ENCODE measurements at places on chromosomes 3 and 15. TPM values are rescaled to one million over a fixed set of nuclear protein-coding genes. Genes with fewer than 3 reads are reported as not detected.

DNA sequence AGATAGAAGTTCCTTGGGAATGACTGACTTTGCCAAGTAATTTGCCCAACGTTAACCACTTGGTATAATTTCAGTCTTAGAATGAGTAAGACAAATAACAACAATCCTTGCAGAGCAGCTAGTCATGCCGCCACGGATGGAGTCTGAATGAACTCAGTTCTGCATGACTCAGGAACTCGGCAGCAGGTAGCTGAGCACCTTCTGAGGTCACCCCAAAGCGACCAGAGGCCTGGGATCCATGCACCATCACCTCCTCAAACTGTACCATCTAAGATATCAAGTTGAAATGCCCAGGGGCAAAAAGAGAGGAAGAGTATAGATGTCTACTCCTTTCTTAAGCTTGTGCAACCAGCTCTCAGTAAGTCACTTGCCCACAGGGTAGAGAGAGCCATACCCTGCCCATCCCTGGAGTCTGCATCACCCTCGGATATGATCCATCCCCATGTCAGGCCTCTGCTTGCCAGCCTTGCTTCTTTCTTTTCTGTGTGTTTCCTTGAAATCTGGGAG, 8.5 kb upstream of the CDCP1 start:
- no peak for DNase-seq

- DNase-seq, result no peak
Measured at GRCh38 chr15:78915341-78916087, 29.3 kb downstream of the CTSH start.

DNA sequence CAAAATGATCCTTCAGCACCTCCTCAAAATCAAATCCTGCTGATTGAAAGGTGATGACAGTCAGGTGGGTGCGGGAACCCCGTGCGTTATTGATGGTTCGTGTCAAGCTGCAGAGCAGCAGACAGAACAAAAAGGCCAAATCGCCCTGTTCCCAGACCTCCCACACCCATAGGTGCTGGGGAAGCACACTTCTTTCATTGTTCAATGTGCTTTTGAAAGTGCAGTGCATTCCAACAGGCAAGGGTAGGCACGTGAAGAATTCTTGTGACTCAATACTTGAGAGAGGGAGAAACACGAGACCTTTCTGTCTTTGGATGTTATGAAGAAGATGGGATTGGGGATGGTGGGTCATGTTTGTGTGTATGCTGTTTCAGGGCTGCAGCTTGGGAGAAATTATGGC, 514.0 kb downstream of the MCTP2 start:
- DNase-seq, result no peak

DNA sequence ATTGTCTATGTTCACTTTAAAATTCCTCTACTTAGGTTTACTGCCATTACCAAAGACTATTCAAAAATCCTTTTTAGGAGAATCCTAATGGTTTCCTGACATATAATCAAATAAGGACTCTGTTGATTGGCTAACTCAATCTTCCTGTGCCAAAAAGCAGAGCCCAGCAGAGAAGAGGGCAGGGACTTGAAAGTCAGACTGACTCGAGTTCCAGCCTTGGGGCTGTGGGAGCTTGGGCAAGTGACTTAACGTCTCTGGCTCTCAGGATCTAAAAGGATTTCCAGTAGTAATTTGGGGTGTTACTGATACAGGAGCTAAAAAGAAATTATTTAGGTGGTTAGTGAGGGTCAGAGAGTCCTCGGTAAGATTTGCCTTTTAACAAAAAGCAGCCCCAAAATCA, 10.9 kb downstream of the CCR5 start:
- no peak for DNase-seq

DNA sequence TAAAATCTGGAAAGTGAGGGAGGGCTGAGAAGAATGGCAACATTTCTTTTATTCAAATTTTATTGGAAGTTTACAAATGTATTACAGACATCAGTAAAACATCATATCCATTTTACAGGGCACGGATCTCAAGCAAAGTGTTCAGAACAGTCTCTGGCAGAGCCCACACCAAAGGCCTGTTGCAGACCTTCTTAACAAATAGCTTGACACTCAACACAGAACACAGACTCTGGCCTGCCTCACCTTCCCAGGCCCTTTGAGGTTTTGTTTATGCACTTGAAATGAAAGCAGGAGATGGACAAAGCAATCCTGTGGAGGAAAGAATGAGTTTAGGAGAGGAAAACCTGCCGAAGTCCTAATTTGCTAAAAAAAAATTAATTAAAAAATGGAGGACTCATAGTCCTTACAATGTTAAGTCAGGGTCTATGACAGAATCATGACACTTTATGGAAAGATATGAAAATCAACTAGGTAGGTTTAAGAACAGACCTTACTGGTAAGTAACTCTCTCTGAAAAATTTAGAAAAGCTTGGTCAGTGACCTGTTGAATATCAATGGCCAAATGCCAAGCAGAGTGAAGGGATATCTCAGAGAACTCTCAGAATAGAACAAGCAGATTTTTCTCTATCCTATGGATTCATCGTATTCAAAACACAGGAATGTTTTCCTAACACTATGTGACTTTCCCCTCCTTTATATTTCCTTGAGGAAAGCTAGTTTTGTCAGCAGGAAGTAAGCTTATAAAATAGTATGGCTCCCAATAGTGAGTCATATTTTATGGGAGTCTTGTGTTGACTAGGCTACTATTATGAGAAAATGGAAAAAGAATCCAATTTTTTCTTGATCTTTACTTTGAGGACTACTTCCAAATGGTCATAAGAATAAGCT, 70.8 kb upstream of the PSMD6 start:
- DNase-seq, result no peak

- no peak for DNase-seq
Measured at GRCh38 chr15:74202452-74203401, at the start of gene STRA6. Gene STRA6, minus strand, starts transcription at chr15:74202787. Its CDS starts 520 bp downstream, at chr15:74202267.

DNA sequence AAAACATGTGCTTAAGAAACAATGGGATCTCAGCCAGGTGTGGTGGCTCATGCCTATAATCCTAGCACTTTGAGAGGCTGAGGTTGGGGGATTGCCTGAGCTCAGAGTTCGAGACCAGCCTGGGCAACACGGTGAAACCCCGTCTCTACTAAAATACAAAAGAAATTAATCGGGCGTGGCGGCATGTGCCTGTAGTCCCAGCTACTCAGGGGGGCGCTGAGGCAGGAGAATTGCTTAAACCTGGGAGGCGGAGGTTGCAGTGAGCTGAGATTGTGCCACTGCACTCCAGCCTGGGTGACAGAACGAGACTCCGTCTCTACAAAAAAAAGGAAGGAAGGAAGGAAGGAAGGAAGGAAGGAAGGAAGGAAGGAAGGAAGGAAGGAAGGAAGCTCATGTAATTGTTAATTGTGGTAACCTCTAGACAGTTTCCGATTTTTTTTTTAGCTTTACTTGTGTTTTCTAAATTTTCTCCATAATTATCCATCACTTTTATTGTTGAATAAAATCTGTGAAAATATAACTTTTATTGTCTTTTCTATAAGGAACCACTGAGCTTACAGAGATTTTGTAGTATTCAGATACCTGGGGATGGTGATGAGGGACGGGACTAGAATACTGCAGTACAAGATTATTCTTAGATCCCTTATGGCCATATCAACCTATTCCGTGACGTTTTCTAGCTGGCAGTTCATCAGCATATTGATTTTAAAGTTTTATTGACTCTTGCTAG, 506.9 kb downstream of the NR2F2 start:
- no peak for DNase-seq

- no peak for DNase-seq
Measured at GRCh38 chr3:53740956-53741355, 105.3 kb downstream of the CHDH start.

- DNase-seq, result no peak
Measured at GRCh38 chr15:75720787-75721479, 8.3 kb upstream of the CSPG4 start.

DNA sequence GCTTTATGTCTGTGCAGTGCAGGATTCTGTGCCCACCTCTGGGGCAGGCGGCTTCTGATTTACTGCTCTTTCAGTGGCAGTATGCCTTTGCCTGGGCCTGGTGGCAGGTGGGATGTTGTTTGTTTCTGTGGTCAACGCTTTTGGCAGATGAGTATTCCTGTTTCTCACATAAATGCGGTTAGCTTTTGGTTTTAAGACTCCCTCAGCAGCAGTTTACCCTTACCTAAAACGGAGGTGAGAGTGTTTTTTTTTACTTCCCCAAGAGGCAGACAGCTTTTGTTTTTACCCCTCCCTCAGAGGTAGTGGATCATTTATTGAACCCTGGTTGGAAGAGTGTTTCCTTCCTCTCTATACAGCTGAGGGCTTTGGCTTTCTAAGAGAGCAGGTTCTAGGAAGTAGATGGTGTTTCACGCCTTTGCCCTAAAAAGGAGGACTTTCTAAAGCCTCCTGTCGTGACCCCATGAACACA, 134.1 kb upstream of the PLSCR5 start:
- no peak for DNase-seq

- no peak for DNase-seq
Measured at GRCh38 chr3:89521328-89521727, 413.9 kb downstream of the EPHA3 start.

DNA sequence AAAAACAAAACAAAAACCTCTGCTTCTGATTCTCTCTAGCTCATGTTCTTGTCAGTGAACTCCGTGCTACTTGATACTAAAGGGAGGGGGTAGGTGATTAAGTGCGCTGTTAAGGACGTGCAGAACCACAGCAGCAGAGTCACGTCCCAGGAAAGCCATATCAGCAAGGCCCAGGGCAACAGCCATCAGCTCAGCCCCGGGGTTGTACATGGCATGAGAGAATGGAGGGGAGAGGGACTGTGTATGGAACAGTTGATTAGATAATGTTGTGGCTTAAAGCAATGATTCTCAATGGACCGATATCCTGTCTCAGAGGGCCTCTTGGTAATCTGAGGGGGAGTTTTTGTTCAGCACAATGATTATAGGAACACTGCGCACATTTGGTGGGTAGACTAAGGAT, 27.6 kb downstream of the C2CD4A start:
- DNase-seq, result no peak

DNA sequence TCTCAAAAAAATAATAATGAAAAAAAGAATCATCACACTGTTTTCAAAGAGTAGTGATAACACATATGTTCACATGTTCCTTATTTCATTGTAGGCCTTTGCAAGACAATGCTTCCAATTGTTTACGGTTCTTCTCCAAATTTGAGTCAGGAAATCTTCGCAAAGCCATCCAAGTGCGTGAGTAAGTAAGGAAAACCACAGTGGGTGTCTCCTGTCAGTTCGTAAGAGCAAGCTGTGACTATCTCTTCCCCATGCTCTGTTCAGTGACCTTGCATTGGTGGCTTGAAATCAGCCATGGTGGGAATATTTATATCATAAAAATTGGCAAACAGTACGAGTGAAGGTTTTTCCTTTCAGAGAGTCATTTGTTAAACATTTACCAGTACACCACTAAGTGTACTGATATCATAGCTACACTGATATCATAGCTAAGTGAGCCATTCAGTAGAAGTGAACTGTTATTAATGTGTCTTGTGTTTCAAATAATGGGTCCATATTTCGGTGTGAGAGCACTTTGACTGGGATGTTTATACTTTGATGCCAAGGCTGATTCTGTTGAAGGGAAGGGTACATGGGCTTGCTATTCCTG, 187.3 kb downstream of the AGBL1 start:
- DNase-seq, result no peak

GRCh38 chr15:72198356-72199204, 993 bp upstream of the GRAMD2A start:
- no peak for DNase-seq

The CD96 gene
- 0.18 TPM for polyA plus RNA-seq

The CCR8 gene
- not detected for polyA plus RNA-seq

The CMTM8 gene
- polyA plus RNA-seq, result 0.39 TPM

The SLC22A14 gene
- 0.15 TPM for polyA plus RNA-seq

The DLL4 gene
- polyA plus RNA-seq, result 0.32 TPM
